ENCODE measurements at places on chromosomes 13 and 19. TPM values are rescaled to one million over a fixed set of nuclear protein-coding genes. Genes with fewer than 3 reads are reported as not detected.

Gene CD33
- total RNA-seq: 3.0 TPM

DNA sequence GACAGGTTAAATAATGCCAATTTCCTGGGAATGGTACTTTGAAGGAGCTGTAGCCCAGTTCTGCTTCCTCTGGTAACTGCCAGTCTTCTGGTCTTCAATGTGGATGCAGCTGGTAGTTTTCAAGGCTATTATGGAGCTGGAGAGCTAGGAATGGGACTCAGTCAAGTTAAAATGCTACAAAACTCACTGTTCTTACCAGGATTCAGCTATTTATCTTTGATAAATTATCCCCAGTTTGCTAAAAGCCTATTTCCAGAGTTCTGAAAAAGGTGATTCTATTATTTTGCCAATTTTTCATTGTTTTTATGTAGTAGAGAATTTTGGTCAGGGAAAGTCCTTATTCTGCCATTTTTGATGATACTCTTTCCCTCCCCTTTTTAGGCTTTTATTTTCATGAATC, 40.7 kb downstream of the GARRE1 start:
- H3K4me1 ChIP-seq: no peaks in the 10 kb centered on the region
- no peak for DNase-seq
- H3K27me3 ChIP-seq: no peaks in the 10 kb centered on the region
- peaks cover 14% of the 10 kb centered on the region for H3K36me3 ChIP-seq
- no peak overlapping the region for H3K27ac ChIP-seq

Gene ZNF665
- 2.9 TPM for total RNA-seq

GRCh38 chr19:6674868-6675305, 4.9 kb upstream of the TNFSF14 start:
- no peak overlapping the region for H3K4me3 ChIP-seq
- no peak overlapping the region for H3K27ac ChIP-seq
- peak; percentile 94 for DNase-seq

DNA sequence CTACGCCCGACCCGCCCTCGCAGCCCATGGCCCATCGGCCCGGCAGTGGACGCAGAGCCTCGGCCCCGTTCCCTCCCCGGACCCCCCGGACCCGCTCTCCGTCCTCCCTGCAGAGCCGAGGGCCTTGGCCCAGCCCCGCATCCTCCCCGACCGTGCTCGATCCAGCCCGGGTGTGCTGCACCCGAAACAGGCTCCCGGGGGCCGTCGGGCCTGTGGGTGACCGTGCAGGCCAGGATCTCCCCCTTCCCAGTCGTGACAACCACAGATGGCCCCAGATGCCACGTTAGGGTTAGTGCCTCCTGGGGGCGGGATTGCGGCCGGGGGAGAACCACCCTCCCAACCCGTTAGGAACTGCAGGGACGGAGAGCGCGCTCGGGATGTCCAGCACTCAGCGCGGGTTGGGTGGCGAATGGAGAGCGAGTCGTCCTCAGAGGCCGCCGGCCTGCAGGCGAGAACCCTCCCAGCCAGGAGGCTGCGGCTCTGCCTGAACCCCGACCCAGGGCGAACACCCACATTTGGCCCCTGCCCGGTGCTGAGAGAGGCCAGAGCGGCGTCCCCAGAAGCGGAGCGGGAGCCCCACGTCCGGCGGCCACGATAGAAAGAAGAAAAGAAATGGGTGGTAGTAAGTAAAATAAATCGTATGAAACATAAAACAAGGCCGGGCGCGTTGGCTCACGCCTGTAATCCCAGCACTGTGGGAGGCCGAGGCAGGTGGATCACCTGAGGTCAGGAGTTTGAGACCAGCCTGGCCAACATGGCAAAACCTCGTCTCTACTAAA, 6.7 kb upstream of the MADCAM1 start:
- no peaks in the 10 kb centered on the region for H3K27me3 ChIP-seq

Gene CEACAM20
- not detected for total RNA-seq

Gene FOXA3
- total RNA-seq: not detected
